ENCODE measurements at places on chromosomes 11 and 22.

DNA sequence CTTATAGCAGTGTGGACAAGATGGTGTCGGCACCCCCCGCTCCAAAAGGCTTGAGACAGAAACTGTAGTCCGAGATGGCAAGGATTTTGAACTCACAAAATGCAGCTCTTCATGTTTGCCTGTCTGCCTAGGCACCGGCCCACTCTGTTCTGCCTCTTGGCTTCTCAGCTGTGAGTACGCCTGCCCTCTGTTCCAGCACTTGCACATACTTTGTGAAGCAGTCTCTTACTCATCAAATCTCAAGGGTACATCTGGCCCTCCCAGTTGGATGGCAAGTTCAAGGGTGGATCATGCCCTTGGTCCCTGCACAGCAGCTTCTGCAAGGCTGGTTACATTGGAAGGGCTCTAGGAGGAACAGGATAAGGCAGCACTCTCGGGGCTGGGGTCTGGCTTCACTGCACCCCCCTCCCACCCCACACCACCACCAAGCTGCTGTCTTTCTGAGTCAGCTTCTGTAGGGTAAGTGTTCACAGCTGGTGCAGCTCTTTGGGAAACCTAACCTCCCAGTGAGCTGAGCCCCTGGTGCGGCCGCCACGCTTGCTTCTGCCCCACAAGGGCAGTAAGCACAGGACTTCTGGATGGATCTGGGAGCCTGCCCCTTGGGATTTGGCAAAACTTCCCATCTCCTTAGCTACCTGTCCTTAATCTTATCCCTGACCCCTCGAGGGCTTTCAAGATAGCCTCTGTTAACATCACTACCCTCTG, 37.2 kb downstream of the FAM83F start:
- DNase-seq, result no peak

- DNase-seq, result no peak
Observed at GRCh38 chr11:59582006-59582405, 33.6 kb downstream of the OSBP start.

GRCh38 chr22:50089682-50090411, at the start of gene MOV10L1:
Gene MOV10L1, plus strand, starts transcription at chr22:50090006. Its CDS starts 83 bp downstream, at chr22:50090089.
- DNase-seq, result no peak

DNA sequence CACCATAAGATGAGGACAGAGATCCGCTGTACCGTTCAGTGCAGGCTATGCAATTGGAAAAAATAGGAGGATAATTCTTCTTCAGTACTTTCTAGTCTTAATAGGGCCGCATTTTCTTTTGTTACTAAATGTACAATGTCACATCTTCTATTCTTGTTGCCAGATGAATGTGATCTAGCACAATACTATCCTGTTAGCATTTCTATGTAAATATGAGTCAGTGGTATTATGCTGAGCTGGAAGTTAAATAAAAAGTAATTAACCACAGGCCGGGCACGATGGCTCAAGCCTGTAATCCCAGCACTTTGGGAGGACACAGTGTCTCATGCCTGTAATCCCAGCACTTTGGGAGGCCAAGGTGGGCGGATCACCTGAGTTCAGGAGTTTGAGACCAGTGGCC, 24.4 kb upstream of the BIRC3 start:
- no peak for DNase-seq

DNA sequence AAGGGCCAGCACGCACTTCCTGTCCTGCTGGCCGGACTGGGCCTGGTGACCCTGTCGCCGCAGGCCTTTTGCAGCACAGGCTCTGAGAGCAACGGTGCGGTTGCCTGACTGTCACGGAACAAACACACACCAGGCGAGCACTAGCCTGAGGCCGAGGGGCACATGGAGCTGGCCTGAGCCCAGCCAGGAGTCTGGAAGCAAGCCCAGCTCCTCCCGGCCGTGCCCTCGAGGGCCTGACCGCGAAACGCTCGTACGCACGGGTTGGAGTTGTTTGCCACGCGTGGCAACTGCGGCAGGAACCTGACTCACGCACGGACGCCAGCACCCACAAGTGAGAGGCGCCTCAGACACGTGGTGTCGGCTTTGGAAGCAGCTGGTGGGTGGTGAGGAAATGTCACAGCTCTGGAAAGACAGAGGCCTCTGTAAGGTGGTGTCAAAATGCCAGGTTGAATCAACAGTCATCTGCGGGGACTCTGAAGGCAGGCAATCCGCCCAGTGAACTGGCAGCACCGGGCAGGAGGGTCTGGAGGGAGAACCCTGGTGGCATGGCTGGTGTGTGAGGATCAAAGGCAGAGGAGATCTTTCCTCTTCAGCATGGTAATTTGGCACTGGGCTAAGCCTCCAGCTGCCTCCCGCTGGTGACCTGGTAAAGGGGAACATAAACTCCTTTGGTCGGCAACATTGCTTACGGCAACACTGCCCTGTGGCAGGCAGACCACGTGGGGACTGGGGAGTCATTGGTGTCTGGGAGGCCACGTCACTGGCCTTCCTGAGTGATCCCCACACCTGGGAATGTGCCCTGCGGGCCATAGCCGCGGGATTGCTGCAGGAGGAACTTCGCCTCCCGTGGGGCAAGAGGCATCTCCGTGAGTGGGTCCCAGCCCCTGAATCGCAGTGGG, 15.3 kb upstream of the IL17REL start:
- no peak for DNase-seq

- no peak for DNase-seq
Observed at GRCh38 chr11:30049214-30049613, 32.4 kb upstream of the KCNA4 start.

DNA sequence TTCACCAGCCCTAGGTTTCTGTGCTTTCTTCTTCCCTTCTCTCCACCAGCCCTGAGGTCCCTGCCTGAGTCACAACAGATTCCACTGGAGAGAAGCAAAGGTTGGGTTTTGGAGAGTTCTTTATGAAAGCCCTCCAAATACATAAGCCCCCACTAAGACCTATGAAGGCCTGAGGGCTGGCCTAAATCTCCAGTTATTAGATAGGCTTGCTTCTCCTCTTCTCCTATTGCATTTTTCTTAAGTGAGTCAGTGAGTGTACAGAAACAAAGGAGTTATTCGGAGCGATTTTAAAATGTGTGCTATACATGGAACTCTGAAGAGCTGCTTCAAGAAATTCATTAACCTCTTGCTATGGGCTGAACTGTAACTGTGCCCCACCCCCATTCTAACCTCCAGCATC, 1057.3 kb downstream of the OPCML start:
- no peak for DNase-seq

- no peak for DNase-seq
Observed at GRCh38 chr22:42962295-42963230, 52.4 kb downstream of the PACSIN2 start.

DNA sequence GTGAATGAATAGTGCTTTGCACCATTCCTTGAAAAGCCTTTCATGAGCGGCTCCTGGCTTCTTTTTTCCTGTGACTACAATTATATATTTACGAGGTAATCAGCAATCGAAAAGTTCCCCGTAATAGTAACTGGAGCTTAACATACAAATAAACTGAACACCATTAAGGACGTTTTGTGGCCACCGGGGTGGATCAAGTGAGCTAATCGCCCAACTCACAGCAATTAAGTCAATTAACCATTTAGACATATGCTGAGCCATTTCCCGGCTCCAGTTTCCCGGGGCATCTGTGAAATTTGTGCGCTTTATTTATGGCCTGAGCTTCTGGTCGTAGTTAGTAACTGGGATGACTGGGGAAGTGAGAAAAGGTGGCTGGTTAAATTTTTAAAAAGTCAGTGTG, 465.2 kb downstream of the MIAT start:
- DNase-seq, result no peak

DNA sequence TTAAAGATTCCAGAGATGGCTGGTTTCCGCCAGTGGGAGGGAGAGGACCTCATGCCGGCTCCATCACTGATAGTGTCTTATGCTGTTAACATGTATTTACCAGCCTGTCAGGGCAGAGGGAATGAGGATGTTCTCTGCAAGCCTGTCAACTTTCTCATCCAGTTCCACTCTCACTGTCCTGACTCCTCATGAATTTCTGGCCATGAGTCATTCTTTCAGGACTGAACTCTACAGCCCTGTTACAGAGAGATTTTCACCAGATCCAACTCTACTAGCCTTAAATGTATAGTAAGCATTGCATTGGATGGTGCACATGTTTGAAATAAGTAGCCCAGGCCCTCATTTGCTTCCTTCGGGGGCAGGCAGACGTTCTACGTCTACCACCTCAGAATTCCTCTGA, 387.7 kb downstream of the TMEM135 start:
- no peak for DNase-seq

DNA sequence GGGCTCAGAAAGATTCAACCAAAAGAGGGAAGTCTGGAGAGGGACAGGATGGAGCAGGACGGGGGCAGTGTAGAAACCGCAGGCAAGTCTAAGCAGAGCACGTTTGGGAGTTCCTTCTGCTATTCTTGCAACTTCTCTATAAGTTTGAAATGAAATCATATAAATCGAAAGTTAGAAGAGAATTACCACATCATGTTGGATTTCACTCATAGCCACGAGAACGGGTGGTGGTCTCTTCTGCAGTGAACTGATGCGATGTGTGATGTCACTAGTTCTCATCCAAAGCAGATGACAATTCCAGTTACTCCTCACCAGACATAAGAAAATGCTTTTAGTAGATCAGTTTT, 36.0 kb downstream of the KCNQ1 start:
- DNase-seq, result no peak

GRCh38 chr11:114166897-114167323, 107.4 kb downstream of the ZBTB16 start:
- DNase-seq, result no peak

- DNase-seq, result no peak
Observed at GRCh38 chr11:62124186-62125113, 639 bp downstream of the INCENP start.

GRCh38 chr11:47014097-47014496, 77.5 kb downstream of the CSTPP1 start:
- no peak for DNase-seq

DNA sequence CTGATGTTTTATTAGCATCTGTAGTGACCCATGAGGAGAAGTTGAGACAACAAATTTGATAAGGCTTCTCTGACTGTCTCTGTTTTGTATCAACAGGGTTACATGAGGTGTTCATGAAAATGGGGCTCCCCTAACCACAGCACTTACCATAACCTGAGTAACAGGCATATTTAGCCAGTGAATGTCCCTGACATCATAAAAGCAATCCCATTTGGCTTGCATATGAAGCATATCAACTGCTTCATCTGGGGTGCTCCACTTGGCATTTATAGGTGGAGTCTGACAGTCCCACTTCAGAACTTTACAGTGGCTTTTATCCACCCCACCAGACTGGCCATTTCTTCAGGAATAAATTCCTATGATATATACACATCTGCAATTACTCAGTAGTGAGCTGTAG, 257.6 kb downstream of the LUZP2 start:
- DNase-seq, result no peak

DNA sequence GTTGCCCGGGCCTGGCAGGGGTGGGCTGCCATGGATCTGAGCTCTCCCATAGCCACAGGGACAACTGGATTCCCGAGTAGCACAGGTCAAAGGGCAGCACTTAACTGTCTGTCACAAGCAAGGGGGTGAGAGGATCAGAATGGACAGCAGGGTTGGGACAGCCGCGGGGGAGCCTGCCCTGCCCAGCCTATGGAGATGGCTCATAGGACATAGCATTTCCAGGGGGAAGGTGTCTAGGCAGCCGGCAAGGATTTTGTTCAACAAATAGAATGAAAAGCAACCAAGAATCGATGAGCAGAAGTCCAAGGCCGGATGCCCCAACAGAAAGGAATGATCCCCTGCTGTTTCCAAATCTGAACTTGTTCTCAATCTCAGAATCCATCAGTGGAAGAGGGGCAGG, 92.9 kb downstream of the RPS6KA4 start:
- DNase-seq, result no peak

DNA sequence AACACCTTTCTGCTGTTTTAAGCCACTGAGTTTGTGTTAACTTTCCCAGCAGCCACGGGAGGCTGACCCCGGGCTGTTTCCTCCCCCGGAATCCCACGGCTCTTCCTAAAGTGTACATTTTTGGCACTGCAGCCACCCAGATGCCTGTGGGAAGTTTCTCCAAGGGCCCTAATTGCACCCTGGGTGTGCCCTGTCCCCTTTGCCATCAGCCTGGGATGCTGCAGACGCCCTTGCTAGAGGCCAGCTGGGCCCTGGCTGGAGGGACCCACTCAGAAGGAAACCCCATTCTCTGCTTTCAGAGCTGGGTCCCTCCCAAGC, 883.3 kb downstream of the BRD1 start:
- DNase-seq, result no peak

DNA sequence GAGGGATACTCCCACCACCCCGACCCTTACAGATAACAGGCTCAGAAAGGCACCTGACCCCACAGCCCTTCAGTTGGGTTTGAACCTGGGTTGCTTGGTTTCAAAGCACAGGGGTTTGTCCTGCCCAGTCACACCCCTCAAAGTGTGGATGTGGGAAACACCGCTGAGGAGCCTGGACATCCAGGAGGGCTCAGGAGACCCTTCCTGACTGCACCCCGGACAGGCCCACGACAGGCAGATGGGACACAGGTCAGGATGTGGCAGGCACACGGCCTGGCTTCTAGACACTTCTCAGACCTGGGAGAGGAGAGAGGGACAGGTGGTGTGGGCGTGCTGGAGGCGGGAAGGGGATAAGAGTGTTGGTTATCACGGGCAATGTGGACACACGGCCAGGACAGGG, 932.3 kb downstream of the BRD1 start:
- no peak for DNase-seq

GRCh38 chr11:46308631-46309419, 31.4 kb downstream of the CREB3L1 start:
- peak; percentile 41 for DNase-seq

DNA sequence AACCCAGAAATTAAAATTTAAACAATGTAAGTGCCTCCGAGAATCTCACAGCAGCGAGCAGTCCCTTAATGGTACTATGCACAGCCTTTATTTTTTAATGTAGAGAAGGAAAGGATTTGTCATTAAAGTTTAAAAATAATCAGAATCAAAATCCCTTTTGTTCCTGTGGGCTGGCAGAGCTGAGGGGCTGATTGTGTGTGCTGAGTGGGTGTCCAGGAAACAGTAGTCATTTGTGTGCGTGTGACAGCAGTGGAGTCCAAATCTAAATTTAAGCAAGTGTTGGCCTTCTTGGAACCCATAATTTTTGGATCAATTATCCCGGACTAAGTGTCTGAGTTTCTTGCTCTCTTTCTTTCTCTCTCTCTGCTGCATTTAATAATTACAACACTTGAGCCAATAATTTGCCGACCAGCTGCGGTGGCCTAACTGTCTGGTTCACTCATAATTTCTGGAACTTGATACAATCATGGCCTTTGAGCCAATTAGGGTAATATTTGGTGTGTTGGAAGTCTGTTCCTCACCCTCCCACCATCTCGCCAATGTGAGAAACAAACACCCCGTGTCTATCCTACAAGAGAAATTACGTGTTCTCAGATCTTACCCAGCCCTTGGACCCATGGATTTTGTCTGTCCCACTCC, 528.0 kb downstream of the SOX6 start:
- DNase-seq, result no peak

Measured in stimulated activated CD8-positive, alpha-beta memory T cell treated with anti-CD3 and anti-CD28 coated beads, Interleukin-4, amount 100 ng/mL, for 1 hour (primary cell).